ENCODE measurements at places on chromosomes 13 and 19.

GRCh38 chr19:49631014-49631588 is 8.8 kb downstream of the RRAS start:
- no peak for DNase-seq

- no peak for DNase-seq
Observed at GRCh38 chr19:33504058-33504444, 17.5 kb downstream of the PEPD start.

- no peak for DNase-seq
Observed at GRCh38 chr13:99572131-99572530, 70.9 kb downstream of the TM9SF2 start.

- no peak for DNase-seq
Observed at GRCh38 chr13:27853335-27853734, 61.1 kb downstream of the GSX1 start.

- DNase-seq = no peak
Observed at GRCh38 chr19:21581646-21582240, 76.3 kb downstream of the ZNF429 start.

GRCh38 chr13:99859178-99860177 is 112.1 kb downstream of the ZIC5 start:
- DNase-seq = peak; percentile 8

GRCh38 chr13:34967851-34968562 is 25.9 kb downstream of the NBEA start:
- no peak for DNase-seq

DNA sequence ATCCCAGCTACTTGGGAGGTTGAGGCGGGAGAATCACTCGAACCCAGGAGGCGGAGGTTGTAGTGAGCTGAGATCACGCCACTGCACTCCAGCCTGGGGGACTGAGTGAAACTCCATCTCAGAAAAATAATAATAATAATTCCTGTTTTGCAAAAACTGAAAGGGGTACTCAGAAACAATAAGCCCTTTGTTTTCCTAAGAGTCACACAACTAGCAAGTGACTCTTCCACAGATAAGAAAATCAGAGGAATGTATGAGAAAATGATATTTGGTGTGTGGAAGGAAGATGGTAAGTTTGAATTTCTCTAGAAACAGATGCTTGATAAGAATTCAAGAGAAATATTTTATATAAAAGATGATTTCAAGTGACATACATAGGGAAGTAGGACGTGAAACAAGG is 35.1 kb downstream of the SYDE1 start:
- DNase-seq = no peak

GRCh38 chr19:18769989-18770528 is 21.0 kb downstream of the COMP start:
- DNase-seq = no peak

DNA sequence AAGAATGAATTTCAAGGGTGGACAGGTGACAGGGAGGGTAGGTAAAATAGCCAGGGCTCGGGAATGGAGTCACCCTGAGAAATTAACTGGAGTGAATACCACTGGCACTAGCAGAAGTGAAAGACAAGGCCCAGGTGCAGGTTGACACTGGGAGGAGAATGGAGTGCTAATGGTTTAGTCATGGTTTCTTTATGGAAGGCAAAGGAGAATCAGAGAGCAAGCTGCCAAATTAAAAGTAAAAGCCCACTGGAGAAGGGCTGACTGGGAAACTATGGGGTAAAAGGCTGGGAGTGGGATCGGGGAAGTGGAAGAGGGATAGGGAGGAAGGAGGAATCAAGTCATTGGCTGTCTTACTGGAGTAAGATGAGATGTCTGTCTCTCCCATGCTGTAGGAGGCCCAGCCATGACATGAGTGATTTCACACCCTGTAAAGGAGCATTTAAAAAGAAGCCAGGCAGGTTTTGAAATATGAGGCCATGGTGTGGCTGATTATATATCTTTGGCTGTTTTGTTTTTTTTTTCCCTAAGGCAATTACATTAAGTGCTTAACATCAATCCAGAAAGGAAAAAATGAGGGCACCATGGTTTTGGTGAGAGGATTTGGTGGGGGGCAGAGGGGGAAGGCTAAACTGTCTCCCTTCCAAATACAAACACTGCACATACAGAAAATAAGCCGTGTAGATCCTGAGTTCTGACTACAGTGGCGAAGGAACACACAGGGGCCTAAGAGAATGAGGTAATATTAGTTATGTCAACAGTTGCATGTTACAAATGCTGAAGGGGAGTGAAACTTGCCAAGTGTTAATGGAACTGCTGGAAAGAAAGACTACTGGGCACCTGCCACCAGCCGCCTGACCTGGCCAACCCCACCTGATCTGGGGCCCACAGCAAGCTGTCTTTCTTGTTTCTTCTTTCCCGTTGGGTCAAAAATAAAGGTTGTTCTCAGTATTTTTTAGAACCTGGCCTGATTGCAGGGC is 183.5 kb upstream of the TSC22D1 start:
- DNase-seq = no peak

Data from central memory CD4-positive, alpha-beta T cell (primary cell).